ENCODE measurements at places on chromosomes 7 and 10.

- DNase-seq = no peak
Observed at GRCh38 chr7:30671793-30672465, 10.3 kb downstream of the CRHR2 start.

DNA sequence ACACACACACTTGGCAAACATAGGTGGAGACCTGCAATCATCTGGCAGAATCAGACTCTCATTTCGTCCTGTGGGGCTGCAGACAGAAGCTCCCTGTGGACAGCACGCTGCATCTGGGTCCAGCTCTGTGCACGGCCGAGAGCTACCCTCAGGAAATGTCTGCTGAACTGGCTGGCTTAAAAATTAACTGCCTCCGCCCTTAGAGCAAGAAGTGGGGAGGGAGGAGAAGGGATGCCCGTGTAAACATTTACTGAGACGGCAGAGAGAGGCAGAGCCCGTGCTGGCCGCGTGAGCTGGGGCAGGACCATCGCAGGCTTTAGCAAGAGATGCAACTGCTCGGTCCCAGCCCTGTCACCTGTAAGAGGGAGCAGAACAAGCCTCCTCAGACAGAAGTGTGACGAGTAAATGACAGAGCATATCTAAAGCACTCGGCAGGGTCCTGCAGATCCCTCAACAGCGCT is 81.8 kb downstream of the TNS3 start:
- no peak for DNase-seq

GRCh38 chr10:28768227-28768626 is 90.9 kb downstream of the BAMBI start:
- DNase-seq = no peak

GRCh38 chr10:28326516-28327490 is 23.9 kb upstream of the MPP7 start:
- DNase-seq = no peak

DNA sequence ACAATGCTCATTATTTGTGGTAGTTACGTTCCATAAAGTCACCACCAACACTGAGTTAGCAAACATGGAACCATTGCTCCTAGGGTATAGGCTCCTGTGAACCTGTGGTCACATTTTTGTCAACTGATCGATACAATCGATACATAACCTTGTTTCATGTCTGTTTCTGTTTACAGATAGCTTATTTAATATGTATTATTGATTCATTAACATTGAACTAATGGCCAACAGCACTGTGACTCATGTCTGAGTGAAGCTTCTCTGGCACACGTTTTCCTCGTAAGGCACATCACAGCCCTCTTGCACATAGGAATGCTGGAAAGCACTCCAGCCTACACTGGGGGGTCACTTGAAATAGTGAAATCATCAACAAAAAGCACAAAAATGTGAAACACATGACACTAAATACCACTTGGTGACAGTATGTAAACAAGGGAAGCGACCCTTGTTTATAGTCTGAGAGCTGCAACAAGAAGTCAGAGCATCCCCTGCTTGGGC is 27.0 kb downstream of the GHRHR start:
- DNase-seq = no peak

- no peak for DNase-seq
Observed at GRCh38 chr7:116200963-116201362, 9.4 kb upstream of the TES start.

GRCh38 chr7:146131701-146132100 is 15.1 kb downstream of the CNTNAP2 start:
- DNase-seq = no peak

GRCh38 chr7:3042861-3043489 is 692 bp downstream of the CARD11 start:
- DNase-seq = peak; percentile 81

DNA sequence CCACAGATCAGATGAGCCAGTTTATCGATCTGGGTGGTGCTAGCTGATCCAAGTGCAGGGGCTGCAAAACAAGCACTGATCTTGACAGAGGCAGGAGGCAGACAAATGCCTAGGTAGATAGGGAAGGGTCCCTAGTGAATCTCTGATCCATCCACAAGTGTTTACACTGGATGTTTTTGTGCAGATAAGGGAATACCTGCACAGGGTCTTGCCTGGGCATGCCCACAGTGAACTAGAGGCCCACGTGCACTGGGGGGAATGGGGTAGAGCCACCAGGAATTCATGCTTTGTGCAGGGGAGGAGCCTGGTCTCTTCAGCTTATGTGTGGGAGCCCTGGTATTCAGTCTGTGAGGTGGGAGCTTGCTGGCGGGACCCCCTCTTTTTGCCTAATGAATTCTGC is 50.3 kb downstream of the SDHAF3 start:
- DNase-seq = no peak

DNA sequence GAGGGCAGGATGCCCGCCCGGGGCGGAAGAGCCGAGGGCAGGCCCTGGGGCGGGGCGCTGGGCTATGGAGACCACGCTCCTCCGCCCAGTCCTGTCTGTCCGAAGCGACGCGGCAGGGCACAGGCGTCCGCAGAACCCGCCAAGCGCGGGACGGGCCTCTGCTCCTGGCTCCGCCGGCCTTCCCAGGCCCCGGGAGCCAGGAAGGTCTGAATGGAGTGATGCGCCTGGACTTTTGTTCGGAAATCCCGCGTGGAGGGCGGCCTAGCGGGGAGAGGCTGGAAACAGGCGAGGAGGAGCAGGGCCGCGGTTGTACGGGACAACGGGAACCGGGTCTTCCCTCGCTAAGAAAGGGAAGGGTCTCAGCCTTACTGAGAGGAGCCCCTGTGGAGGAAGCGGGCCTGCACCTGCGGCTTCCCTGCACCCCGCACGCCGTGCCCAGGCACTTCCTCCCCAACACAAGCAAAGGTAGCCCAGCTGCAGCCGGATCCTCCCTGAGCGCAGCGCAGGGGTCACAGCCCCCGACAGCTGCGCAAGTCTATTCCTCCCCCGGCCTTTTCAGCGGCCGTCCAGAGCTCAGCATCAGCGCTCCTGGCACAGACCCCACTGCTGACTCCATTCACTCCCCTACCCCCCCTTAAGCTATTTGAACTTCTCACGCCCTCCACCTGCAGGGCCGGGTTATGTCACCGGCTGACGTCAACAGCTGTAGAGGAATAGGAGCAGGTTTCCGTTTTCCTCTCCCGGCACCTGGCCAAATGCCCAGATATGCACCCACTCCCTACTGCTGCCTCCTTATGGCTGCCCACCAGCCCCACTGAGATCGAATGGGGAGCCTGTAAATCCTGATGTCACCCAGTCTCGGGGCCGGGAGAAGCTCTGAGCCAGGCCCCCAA is 143.2 kb upstream of the RET start:
- peak; percentile 69 for DNase-seq

DNA sequence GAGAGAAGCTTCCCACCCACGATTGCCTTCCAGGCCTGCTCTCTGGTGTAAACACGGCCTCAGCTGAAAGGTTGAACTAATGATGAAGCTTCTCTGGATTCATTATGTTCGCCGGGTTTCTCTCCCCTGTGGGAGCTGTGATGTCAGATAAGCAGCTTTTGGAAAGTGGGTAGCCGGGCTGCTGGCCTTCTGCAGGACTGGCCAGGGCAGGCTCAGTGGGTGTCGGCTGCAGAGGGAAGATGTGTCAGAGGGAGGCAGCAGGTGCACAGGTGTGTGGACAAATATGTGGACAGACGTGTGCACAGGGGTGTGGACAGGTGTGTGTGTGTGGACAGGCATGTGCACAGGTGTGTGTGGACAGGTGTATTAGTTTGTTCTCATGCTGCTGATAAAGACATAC is 28.5 kb upstream of the PSMG3 start:
- no peak for DNase-seq

DNA sequence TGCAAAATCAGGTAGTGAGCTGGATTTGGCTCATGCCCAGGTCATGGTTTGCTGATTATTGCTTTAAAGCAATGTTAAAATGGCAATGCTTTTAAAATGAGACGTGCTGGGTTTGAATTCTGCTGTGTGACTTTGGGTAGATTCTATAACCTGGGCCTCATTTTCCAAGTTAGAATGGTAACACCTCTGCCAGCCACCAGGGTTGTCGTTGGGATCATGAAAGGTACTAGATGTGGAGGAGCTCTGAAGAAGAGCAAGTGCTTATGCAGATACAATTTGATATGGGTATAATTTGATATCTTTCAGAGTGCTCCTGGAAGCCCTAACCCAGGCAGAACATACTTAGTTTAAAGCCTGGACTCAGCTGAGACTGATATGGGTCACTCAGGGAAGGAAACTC is 60.0 kb downstream of the EVX1 start:
- no peak for DNase-seq

DNA sequence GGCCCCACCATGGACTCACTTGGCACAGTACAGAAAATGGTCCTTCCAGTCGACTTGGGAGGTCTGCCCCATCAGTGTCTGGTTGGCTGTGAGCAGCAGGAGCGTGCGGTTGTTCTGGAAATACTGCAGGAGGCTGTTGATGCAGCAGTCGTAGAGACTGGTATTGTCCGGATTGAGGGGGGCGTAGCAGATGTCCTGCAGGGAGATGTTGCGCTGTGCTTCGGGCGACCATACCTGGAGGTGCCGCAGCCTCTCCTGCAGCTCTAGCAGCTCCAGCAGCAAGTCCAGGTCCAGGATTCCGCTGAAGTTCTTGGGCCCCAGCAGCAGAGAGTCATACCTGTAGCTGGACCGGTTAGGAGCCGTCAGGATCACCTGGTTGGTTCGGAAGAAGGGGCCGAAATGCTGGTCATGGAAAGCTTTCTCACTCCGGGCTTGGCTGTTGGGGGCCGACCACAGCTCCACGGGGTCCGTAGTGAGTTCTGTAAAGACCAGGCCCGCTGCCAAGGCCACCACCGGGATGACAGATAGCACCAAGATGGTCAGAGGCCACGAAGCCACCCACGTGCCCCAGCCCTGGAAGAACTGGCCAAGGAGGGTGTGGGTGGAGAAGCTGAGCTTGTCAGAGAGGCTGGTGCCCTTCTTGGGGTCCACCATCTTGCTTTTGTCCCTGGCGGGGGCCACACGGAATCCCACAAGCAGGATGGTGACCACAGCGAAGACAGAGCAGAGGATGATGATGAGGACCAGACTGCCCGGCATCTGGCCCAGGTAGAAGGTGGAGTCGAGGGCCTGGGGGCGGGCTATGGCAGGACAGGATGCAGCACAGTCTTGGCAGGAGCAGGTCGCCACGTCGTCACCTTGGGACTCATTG is 2.1 kb downstream of the NPC1L1 start:
- DNase-seq = no peak

DNA sequence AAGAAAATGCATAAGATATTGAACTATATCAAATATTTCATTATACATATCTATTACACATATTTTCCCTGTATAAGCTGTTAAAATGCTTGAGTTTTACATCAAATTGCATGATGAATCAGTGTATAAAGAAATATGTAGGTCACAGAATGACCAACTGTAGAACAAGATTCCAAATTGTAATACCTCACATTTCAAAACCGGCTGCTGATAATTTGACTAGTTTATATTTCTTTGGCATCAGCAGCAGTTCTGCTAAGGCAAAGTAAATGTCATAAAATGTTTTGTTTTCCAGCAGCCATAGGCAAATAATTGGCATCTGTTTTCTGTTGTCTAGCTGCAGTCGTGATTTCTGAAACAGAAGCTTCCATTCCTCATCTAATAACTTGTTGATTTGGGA is 633.9 kb downstream of the ARL4A start:
- no peak for DNase-seq

DNA sequence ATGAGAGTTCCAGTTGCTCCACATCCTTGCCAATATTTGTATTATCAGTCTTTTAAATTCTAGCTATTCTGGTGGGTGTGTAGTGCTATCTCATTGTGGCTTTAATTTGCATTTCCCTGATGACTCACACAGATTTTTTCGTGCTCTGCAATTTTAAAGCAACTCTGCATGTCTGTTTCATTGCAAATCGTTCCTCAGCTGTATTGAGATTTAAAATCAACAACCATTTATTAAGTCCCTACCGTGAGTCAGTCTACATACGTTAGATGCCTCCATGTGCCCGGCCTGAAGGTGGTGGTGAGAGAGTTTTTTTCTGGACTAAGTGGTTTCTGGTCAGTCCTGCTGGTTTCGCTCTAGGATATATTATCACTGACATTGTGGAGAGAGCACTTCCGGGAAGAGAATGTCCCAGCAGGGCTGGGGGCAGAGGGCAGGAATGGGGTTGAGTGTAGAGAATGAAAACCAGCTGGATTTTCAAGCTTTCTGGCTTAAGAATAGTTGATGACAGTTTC is 8.4 kb upstream of the HYCC1 start:
- DNase-seq = no peak

DNA sequence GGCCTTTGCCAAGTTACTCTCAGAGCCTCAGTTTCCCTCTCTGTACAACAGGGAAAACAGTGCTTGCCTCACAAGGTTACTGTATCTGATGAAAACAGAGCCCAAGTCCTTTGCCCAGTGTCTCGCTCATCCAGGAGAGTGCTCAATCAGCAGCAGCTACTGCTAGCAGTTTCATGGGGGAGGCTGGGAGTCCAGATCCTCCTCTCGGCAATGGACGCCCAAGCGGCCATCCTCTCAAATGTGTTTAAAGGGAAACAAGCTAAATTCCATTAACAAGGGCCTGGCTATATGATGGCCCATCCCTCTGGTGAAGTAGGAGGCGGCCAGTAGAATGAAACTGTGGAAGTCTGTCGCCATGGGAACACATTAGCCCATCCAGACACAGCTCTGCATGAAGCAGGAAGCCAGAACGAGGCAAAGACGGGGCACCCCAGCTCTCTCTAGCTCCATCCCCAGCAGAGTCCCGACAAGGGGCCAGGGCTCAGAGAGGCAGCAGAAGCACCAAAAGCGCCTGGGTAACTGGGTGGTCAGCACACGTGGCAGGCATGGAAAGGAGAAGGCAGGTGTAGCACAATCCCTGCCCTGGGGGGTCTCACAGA is 35.2 kb downstream of the FAM53B start:
- DNase-seq = no peak

DNA sequence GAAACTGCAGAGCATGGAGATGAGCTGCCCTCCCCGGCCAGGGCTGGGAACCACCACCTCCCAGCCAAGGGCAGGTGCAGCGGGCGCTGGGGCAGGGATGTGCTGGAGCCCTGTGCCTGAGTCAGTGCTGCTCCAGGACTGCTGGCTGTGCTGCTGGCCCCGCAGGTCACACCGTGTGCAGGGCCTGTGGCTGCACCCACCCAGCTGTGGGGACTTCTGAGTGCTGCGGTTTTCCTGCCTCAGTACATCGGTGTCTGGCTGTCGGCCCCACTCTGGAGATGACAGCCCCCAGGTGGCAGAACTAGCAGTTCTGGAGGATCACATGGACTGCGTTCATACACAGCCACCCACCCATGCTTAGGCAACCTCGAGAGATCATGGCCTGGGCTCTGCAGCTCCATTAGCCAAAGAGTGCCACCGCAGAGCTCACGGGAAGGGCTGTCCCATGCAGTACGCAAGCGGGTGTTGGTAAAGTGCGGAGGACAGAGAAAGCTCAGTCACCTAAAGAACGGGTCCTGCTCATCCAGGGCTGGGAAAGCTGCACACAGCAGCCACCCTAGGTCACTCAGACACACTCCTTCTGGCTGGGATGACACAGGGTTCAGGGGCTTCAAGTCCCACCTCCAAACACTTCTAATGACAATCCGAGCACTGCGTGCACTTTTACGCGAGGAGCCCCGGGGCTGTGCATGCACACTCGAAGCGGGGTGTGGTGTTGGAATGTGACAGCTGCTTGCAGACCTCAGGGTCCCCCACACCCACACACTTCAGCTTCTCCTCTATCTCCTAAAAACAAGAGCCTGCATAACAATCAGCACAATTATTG is 198.1 kb upstream of the PPP2R2D start:
- no peak for DNase-seq

- DNase-seq = no peak
Observed at GRCh38 chr10:45429790-45430189, 55.8 kb downstream of the ALOX5 start.

- DNase-seq = no peak
Observed at GRCh38 chr7:23966941-23967340, 256.9 kb downstream of the STK31 start.

GRCh38 chr7:22554184-22554583 is 54.2 kb upstream of the STEAP1B start:
- DNase-seq = no peak

Measured in CD4-positive, alpha-beta T cell treated with Interleukin-6 for 4 hours (primary cell).